ENCODE measurements at places on chromosomes 1 and 21. TPM values are rescaled to one million over a fixed set of nuclear protein-coding genes. Genes with fewer than 3 reads are reported as not detected.

Gene FCRL6
- not detected for total RNA-seq

DNA sequence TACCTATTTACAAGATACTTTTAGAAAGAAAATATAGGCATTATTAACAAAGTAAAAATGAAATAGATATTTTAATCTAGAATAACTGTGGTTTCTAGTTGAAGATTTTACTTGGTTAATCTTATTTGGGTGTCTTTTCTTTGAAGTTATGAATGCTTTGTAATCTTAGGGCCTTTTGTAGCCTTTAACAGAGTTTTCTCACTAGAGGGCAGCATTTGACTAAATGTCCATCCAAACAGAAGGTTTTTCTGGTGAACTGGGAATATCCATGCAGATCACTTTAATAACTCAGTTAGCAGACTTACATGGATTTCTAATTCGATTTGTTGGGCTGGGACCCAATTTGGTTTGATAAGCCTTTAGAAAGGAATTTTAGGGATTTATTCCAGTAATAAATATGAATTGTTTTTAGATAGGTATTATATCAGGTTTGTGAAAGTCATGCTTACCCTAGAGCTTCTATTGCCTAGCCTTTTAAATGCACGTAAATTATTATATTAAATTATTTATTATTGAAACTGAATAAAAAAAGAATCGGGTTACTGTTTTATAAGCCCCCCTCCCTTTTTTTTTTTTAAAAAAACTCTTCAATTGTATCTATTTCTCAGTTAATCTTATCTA lies 119.7 kb downstream of the ZNF326 start:
- DNase-seq = peak; percentile 67

DNA sequence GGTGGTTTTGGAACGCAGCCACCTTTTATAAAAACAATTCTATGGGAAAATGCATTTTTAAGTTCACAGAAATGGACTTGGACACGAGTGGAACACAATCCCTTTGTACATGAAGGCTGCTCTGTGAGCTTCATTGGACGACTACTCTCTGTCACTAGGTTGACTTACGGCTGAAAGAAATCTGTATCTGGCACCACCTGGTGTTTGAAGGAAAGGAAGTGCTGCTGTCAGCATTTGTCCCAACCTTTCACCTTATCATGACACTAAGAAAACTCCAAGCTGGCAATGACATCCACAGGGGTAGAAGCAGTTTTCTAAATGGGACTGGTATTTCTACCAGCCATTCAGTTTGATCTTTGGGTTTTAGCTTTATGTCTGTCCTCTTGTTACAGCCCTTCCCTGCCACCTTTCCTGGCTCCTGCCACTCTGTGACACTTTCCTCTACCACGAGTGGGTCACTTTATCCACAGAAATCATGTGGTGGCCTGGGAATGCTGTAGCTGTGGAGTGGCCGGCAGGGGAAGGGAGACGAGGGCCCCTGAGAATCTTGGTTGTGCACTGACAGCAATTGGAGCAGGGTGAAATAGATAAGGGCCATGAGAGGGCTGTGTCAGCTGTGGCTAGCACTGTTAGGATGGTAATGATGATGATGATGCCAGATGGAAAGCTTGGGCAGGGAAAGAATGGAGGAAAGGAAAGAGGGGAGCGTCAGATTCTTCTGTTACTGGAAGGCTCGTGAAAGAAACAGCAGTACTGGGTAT lies 85.2 kb downstream of the TBX19 start:
- DNase-seq = peak; percentile 41

GRCh38 chr1:93607814-93608186 lies 73.8 kb downstream of the BCAR3 start:
- no peak for DNase-seq

DNA sequence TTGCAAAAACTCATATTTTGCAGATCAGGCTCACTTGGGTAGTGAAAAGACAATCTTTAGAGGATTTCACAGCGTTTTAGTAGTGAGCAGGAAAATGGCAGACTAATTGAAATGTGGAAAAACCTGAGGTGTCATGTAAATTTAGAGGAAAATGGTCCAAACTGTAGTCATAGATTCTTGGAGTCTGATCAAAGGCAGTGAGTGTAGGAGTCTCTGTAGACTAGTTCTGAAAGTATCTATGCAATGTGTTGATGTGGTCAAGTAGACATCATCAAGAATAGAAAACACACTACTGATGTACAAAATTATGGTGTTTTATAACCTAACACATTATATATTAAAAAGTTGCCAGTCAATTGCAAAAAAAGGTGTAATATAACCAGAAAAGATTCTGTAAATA lies 143.2 kb upstream of the C1orf105 start:
- DNase-seq = no peak

DNA sequence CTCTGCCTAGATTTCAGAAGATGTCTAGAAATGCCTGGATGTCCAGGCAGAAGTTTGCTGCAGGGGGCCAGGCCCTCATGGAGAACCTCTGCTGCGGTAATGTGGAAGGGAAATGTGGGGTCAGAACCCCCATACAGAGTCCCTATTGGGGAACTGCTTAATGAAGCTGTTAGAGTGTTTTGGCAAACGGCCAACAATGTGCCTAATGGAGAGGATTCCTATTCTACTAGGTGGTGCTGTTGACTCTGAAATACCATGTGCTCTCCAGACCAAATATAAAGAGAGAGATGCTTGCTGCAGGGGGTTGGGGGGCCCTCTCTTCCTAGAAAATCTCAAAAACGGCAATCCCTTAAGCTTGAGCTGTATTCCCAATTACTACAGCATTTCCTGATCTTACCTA lies 57.1 kb upstream of the DR1 start:
- peak; percentile 16 for DNase-seq

Measured in renal cortical epithelial cell (primary cell).